ENCODE measurements at places on chromosomes 16 and 17. TPM values are rescaled to one million over a fixed set of nuclear protein-coding genes. Genes with fewer than 3 reads are reported as not detected.
A peak's percentile ranks its signal among the peaks of the same experiment; 100 is the strongest.

- DNase-seq, result no peak
These were observed 77.7 kb downstream of the SREBF1 start for GRCh38 chr17:17758941-17759563.

GRCh38 chr17:36505171-36505570 lies 18.7 kb downstream of the ZNHIT3 start:
- no peak for DNase-seq

DNA sequence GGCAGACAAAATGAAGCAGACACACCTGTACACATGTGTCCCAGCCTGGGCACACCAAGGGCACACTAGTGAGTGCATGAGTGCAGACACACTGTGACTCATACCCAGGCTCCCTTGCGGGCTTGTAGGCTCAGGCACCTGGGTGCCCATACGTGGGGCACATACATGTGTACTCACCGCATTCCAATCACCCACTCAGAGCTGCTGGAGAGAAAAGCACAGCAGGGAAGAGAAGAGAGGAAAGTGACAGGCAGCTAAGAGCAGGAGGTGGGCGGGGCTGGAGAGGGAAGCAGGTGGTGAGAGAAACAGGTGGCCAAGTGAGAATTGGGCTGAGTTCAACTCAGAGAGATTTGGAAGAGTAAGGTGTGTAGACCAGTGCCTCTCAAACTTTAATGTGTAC lies 54.0 kb downstream of the TMEM132E start:
- no peak for DNase-seq

DNA sequence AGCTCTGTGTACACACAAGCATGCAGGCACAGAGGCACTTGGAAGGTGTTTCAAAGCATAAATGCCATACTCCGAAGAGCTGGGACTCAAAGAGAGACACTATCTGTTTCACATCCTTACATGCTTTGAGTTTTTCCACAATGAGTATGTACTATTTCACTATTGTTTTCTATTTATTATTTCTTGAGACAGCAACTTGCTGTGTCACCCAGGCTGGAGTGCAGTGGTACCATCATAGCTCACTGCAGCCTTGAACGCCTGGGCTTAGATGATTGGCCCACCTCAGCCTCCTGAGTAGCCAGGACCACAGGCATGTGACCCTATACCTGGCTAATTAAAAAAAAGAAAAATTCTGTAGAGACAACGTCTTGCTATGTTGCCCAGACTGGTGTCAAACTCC lies 31.6 kb downstream of the CYB5D2 start:
- DNase-seq, result no peak

DNA sequence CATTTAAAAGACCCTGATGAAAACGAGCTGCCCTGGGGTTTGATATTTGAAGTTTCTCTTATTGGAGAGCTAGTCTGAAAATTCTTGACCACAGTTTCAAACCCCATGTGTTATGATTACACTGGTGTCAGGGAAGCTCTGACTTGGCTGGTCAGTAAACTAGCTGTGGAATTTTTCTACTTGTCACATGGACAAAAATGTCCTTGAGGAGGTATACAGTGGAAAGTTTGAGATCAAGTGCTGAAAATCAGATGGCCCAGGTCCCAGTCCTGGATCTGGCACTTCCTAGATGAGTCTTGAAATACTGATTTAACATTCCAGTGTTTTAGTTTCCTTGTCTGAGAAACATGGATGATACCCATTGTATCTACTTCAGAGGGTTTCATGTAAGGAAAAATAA lies 30.7 kb upstream of the SOX9 start:
- DNase-seq, result no peak

- no peak for DNase-seq
These were observed 126.3 kb upstream of the HSBP1 start for GRCh38 chr16:83681381-83681956.

- DNase-seq, result peak; percentile 26
These were observed 1.5 kb downstream of the TMEM132E start for GRCh38 chr17:34580685-34581445.

DNA sequence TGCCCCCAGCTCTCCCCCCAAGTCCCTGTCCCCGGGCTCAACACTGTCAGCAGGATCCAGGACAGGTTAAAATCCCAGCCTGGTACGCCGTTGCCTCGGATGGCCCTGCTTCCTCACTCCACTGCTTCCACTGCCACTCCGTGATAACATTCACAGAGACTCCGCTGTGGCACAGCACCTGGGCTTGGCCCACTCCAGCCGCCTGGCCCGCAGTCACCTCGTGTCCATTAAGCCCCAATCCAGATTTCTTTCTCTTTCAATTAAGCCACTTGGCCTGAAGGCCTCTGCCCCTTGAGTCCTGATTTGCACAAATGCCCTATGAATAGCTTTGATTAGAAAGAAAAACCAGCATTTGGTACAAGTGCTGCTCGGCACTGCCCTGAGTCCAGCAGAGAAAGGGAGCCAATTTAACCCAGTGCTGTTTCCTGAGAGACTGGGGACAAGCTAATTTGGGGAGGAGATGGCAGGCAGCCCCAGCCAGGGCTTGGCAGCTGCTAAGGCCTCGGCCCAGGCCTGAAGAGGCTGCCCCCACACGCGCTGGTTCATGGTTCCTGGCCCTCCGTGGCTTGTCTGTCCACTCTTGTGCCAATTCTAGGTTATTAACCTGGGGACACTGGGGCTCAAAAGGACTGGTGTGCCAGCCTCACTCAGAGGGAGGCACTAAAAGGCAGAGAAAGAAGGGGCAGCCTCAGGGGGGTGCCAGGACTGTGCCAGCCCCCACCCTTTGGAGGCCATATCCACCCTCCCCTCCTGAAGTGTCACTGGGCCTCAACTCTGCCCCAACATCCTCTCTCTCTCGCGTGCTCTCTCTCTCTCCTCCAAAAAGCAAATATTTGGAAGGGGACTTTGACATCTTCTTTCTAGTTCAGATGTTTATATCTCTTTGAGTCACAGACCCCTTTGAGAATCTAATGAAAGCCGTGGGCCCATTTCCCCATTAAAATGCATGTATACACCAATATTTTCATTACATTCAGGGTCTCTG lies 29.8 kb upstream of the SPPL2C start:
- no peak for DNase-seq

DNA sequence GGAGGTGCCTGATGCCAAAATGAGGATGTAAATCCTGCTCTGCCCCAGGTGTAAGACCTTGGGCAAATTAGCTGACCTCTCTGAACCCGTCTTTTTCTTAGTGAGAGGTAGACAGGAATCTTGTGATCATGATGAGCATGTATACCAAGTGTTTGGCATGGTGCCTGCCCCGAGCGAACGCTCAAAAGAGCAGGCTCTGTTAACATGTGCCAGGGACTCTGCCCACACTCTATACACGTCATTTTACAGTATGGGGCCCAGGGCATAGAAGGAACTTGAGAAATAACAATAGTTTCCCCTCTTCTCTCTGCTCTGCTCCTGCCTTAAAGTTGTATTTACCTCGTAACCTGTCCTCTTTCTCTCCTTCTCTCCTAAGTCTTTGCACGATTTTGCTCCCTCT lies 9.3 kb upstream of the MAF start:
- no peak for DNase-seq

- no peak for DNase-seq
These were observed 11.0 kb upstream of the CAPNS2 start for GRCh38 chr16:55555436-55555835.

DNA sequence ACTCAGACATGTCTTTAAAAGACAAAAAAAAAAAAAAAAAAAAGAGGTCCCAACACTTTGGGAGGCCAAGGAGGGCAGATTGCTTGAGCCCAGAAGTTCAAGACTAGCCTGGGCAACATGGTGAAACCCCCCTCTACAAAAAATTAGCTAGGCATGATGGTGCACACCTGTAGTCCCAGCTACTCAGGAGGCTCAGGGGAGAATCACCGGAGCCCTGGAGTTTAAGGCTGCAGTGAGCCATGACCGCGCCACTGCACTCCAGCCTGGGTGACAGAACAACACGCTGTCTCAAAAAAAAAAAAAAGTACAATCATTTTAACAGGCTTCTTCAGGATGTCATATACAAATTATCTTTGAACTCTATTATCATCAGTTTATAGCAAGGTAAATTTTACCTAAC lies 22.0 kb downstream of the C16orf87 start:
- no peak for DNase-seq

DNA sequence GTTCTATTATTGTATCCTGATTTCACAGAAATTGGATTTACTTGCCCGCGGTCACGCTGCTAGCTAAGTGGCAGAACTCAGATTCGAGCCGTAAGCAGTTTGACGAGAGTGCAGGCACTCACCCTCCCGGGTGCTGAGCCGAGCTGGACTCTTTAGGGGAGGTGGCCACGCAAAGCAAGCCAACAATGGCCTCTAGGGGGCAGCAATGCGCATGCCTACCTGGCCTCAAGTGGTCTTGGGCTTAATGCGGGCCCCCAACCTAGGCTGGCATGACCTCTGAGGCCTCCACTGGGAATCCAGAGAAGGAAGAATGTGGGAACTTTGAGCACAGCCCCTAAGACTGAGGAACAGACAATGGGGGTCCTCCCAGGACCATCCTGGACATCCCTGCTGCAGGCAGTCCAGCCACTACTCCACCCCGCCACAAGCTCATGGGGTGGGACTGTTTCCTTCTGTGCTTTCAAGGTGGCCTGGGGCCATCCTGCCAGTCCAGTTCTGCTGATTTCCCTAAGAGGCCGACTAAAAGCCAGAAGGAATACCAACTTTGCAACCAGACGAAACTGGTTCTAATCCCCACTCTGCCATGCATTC lies 276.5 kb downstream of the XYLT1 start:
- peak; percentile 69 for DNase-seq

DNA sequence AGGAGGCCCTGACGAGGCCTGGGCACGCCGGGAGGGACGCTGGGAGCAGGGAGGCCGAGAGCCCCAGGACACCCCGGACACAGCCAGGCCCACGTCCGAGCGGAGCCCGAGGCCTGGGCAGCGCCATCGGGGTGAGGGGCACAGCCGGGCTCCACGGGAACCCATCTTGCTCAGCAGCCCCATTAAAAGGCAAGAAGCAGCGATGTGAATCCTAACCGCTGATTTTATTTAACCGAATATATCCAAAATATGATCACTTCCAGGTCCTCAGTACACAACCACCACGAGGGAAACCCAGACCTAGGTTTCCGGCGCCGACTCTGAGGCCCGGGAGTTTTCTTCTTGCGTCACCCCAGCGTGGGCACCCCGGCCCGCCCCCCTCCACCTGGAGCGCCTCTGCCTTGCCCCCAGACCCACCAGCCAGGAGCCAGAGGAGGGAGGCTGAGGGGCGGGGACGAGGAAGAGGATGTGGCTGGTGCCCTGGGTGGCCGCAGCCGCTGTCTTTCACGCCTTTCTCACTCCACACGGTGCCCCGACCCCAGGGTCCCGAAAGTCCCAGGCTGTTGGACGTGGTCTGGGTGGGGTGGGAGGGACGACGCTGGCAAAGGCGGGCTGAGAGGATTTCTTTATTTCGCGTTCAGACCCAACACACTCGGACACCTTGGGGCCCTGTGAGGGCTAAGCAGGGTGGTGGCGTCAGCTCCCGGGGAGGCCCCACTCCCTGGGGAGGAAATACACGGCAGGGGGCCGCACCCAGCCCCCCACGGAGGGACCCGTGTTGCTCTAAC lies 568 bp upstream of the CCDC154 start:
- no peak for DNase-seq

DNA sequence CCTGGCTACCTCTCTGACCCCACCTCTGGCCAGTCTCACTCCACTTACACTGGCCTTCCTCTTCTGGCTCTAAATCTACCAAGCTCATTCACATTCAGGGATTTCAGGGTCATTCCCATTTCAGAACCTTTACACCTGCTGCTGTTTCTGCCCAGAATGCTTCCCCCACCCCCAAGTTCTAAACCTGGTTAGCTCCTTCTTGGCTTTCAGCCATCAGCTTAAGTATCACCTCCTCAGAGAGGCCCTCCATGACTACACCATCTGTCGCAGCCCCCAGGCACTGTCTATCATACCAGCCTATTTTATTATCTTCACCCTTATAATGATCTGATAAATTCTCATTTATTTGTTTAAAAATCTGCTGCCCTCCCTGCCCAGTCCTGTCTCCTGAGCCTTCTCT lies 23.3 kb upstream of the NGFR start:
- no peak for DNase-seq

- DNase-seq, result no peak
These were observed 73.3 kb upstream of the CNEP1R1 start for GRCh38 chr16:49951574-49952195.

GRCh38 chr16:57984443-57985203 lies 13.7 kb upstream of the CNGB1 start:
- DNase-seq, result peak; percentile 90

GRCh38 chr17:41987642-41988041 lies 21.0 kb downstream of the CNP start:
- no peak for DNase-seq

GRCh38 chr17:38608648-38609047 lies 2.9 kb upstream of the SRCIN1 start:
- DNase-seq, result no peak

GRCh38 chr16:19883296-19883965 lies 1.2 kb downstream of the GPRC5B start:
- peak; percentile 86 for DNase-seq

DNA sequence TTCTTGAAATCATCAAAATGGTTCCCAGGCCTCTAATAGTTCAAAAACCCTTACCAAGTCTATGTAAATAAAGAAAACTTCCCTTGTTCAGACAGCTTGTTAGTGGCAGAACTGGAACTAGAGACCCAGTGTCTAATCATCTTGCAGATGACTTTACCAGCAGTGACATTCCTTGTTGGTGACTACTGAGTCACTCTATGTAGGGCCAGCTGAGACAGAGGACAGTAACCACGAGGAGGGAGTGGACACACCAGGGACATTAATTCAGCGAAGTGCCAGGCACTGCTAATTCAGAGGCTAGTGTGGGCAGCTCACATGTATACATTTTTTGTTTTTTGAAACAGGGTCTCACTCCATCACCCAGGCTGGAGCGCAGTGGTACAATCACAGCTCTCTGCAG lies 6.1 kb upstream of the HEATR3 start:
- no peak for DNase-seq

DNA sequence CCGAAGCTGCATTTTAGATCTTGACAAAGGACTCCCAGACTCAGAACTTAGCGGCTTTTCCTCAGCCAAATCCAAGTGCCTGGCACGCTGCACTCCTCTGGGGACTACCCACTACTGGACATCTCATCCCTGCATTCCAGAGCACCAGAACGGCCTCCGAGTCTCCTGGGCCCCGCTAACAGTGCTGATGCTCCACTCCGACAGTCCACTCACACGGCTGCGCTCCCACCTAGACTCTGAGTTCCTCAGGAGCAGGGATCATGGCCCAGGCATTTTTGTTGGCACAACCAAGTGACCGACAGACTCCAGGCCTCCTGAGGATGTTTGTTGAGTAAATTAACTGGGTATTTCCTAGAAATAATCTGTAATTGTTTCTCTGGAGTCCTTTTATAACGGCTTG lies 79.1 kb downstream of the NDEL1 start:
- no peak for DNase-seq

GRCh38 chr16:56795011-56795410 lies 65.1 kb downstream of the NUP93 start:
- no peak for DNase-seq

GRCh38 chr17:1040216-1040600 lies 43.3 kb downstream of the TIMM22 start:
- no peak for DNase-seq

- DNase-seq, result no peak
These were observed 23.9 kb upstream of the LRRC75A start for GRCh38 chr17:16515933-16516332.

IRF8 gene
- total RNA-seq, result 15.0 TPM

RAPGEFL1 gene
- 23.9 TPM for total RNA-seq

NOD2 gene
- total RNA-seq, result 1.6 TPM

WNT3 gene
- 9.8 TPM for total RNA-seq

KLHL10 gene
- total RNA-seq, result 76.3 TPM

RASL10B gene
- total RNA-seq, result 2.5 TPM

UMOD gene
- 3.8 TPM for total RNA-seq

KRTAP2-2 gene
- not detected for total RNA-seq

SRCIN1 gene
- 8.9 TPM for total RNA-seq

CA5A gene
- not detected for total RNA-seq

NPB gene
- 27.3 TPM for total RNA-seq

HBA1 gene
- total RNA-seq, result not detected
